AG10803 (cell line): ENCODE measurements at places on chromosomes 11 and 22.

GRCh38 chr22:46734830-46735453 is 3.1 kb downstream of the CERK start:
- DNase-seq: no peak

DNA sequence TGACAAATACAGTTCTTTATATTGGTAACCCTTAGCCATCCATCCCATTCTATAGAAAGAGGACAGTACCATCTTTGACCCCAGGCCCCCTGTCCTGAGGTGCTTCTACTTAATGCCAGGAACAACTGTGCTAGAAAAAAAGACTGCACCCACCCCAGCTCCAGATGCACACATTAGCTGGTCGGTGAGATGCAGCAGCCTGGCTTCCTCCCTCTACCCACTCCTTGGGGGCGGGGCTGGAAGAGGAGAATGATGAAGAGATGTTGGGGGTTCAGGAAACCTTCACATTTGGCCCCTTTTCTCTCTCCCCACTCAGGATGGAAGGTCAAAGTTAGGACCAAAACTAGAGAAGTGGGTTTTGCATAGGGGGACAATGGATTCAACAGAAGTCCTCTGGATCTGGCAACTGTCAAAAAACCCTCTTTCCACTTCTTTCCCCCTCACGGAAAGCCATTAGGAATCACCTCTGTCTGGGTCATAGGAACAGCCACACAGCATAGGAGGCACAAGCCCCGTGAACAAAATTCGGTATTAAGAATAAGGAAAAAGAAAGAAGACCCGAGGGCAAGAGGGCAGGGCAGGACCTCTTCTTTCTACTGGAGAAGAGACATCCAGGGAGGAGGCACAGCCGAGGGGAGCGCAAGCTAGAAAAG is 755 bp downstream of the NRIP3 start:
- no peak for DNase-seq

GRCh38 chr11:44994753-44995152 is 44.1 kb upstream of the TP53I11 start:
- DNase-seq: no peak

- DNase-seq: peak; percentile 18
These were observed 802 bp upstream of the PIM3 start for GRCh38 chr22:49959782-49960158.

- DNase-seq: no peak
These were observed 38.6 kb upstream of the NCAM1 start for GRCh38 chr11:112922606-112923005.

DNA sequence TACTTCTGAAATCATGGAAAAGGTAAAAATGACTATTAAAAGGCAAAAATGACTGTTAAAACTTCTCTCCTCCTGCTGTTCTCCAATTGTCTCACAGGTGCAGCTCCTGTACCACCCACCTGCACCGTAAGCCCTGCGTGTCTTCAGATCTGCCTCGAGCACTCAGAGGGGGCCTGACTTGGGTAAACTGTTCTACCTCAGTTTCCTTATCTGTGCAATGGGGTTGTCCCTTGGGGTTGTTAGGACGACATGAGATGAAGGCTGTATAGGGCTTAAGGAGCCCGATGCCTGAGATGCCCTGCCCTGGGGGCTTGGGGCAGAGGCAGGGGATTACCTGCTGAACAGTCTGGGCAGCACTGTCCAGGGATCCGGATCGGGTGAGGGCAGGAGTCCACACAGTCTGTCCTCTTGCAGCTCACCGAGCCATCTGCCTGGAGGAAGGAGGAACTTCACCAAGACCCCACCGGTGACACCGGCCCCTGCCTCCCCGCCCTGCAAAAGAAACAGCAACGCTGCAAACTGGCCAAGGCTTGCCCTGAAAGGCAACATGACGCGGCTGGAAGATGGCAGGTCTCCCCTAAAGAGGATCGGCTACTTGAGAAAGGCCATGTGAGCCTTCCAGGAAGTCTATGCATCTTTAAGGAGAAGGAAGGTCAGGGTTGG is 26.4 kb downstream of the VWCE start:
- no peak for DNase-seq

GRCh38 chr22:49911881-49912625 is 6.2 kb downstream of the ALG12 start:
- DNase-seq: no peak

- peak; percentile 92 for DNase-seq
These were observed 57.4 kb downstream of the JAM3 start for GRCh38 chr11:134126217-134126822.
